Right renal cortex interstitium (tissue), 3 donors: ENCODE measurements at places on chromosomes 11 and 22. TPM values are rescaled to one million over a fixed set of nuclear protein-coding genes. Genes with fewer than 3 reads are reported as not detected.
A peak's percentile ranks its signal among the peaks of the same experiment; 100 is the strongest.

DNA sequence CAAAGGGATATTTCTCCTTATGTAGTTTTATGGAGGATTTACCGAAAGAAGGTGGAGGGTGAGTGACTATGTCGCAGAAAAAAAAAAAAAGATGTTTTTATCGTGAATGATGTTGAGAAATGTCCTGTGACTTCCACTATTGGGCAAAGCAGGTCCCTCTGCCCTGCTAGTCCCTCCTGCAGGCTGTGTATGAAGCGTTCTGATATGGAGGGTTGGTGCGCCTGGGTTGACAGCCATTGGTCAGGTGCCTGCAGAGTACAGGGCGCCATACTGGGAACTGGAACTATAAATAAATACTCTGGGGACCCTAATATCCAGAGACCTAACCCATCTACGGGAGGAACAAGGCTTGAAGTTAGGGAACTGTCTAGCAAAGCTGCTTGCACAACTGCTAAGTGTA, 1.5 kb downstream of the IL17RA start:
- DNase-seq: no peak

DNA sequence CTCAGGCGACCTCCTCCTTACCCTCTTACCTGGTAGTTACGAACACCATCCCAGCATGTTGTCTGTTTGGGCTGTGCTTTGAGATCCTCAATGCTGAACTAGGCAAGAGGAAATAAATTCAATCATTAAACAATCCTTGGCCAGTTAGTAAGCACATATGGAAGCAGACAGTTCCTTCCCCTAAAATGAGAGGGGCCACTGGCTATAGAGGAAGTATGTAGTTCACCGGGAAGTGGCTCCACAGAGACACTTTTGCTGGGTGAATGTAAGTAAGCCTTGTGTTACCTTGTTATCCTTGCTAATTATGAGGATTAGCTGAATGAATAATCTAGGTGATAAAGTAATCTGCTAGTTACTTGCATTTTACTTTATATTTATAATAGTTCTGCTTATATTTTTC, 2.9 kb downstream of the THYN1 start:
- DNase-seq: no peak

- no peak for DNase-seq
Observed at GRCh38 chr11:18471995-18472394, 16.3 kb downstream of the LDHAL6A start.

- no peak for DNase-seq
Observed at GRCh38 chr11:68325907-68326220, 13.5 kb downstream of the LRP5 start.

GRCh38 chr11:79186669-79187068, 254.2 kb downstream of the TENM4 start:
- DNase-seq: no peak

DNA sequence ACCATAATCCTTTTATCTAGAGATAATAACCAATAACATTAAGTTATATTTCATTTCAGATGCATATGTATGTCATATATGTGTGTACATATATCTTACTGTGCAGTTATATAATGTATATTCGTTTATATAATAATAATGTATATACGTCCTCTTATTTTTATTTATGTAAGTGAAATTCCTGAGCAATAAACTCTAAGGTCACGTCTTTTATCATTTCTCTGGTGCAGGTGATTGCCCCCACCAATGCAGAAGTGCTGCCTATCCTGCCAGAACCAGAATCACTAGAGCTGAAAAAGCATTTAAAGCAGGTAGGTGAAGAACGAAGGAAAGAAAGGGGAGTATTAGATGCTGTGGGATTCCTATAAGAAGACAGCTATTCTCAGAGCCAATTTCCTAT, 8.8 kb downstream of the MADD start:
- DNase-seq: no peak

DNA sequence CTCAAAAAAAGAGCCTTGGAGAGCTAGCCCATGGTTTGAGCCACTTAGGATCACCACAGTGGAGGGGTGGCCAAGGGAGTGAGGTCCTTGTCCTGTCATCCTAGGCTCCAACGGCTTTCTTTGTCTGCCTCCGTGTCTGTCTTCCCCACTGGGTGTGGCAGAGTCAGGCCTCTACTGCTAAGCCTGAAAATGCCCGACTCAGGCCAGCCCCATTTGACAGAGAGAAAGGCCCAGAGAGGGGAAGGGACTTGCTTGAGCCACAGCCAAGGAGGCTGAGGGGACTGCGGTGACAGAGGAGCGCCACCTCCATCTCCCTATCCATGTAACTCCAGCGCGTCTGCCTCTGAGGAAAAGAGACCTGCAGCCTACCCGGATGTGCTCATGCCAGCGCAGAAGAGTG, 27.8 kb upstream of the CD82 start:
- DNase-seq: no peak

- DNase-seq: no peak
Observed at GRCh38 chr11:8229299-8230177, 34.1 kb downstream of the LMO1 start.

GRCh38 chr11:120011836-120012235, 126.1 kb downstream of the TRIM29 start:
- no peak for DNase-seq

DNA sequence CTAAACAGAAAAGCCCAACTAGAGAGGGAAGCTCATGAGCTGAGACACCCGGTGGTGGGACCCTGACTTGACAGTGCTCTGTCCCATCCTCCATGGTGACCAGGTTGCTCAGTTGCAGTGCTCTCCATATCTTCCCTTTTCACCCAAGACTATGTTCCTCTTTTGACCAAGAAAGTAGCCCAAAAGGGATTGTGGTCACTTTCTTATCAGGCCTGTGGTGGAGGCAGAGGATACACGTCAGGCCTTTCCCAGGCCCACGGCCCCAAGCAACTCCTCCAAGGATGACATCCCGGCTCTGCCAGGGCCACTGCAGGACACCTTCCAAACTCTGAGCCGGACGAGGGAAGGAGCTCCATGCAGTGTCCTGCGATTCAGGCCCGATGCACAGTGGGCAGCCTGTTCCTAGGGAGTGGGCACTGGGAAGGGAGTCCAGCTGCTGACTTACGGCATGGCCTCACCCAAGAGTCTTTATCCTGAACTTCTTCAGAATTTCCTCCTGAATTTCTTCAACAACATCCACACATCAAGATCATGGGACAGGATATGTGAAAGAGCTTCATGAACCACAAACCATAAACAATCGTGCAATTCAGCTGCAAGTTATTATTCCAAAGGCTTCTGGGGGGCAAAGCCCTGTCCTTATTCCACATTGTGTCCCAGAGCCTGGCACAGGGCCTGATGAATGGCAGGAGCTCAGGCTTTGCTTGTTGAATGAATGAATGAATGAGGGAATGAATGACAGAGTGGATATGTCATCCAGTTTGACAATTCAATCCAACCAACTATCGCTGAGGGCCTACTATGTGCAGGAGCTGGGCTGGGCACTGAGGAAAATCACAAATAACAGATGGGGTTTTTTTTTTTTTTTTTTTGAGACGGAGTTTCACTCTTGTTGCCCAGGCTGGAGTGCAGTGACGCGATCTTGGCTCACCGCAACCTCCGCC, 36.0 kb upstream of the MYH9 start:
- no peak for DNase-seq

DNA sequence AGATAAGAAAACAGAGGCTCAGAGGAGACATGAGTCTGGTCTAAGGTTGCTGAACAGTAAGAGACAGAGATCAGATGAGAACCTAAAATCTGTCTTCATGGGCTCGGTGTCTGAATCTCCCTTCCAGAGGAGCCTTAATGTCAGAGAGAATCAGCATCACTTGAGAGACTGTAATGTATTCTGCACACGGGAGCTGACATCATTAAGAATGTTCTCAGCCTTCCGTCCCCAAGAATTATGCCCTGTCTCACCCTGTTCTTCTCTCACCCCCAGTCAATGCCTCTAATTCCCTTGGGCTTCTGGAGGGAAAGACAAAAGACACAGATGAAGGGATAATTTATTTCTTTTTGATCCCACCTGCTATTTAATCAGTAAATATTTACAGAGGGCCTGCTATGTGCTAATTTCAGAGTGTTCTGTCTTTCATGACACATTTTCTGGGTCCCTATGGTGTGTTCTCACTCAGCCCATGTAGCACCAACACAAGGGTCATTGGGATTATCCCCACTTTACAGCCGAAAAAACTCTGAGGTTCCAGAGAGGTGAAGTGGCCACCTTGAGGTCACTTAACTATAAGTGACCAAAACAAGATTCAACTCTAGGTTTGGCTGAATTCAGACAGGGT, 61.8 kb downstream of the CD82 start:
- DNase-seq: no peak

DNA sequence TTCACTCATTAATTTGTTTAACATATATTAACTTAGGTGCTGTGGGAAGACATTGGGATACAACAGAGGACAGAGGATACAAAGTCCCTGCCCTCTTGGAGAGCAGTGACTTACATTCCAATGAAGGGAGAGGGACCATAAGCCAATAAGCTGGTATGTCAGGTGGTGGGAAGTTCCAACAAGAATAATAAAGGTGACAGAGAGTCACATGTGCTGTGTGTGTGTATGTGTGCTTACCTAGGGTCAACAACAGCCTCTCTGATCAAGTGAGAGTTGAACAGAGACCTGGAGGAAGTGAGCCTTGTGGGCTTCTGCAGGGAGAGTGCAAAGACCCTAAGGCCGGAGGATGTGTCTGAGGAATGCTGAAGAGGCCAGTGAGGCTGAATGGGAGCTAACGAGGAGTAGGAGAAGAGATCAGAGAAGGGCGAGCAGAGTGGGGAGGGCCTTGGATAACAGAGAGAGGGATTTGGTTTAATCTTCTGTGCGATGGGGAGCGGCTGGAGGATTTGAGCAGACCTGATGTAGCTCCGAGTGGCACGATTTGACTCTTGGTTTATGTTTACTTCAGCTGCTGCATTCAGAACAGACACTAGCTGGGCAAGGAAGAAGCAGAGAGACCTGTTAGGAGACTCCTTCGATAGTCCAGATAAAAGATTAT, 35.3 kb downstream of the MAP6 start:
- DNase-seq: no peak

DNA sequence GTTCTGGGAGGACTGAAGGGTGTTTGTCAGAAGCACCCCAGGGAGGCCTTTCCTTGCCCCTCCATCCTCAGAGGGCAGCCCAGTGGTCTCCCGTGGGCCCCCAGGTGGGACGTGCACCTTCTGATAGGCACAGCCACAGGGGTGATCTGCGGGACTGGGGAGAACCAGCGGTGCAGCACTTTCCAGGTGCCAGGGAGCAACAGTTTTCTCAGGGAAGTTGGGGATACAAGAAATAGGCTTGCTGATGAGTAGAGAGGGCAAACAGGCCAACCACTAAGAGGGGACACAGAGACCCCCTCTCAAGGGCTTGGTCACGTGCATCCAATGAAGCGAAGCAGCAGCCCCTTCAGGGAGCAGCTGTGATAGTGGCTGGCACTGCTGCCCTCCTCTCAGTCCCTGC, 107.1 kb upstream of the BID start:
- no peak for DNase-seq

- no peak for DNase-seq
Observed at GRCh38 chr11:31240340-31240904, 129.1 kb downstream of the DCDC1 start.

- peak; percentile 65 for DNase-seq
Observed at GRCh38 chr11:783581-784015, 6.3 kb downstream of the CEND1 start.

NELL1 gene
- polyA plus RNA-seq: 3.6 TPM

SCN3B gene
- 1.3 TPM for polyA plus RNA-seq

KMT5B gene
- 74.3 TPM for polyA plus RNA-seq

UPK3A gene
- 1.3 TPM for polyA plus RNA-seq

GLYATL2 gene
- 1.6 TPM for polyA plus RNA-seq

NCF4 gene
- 1.6 TPM for polyA plus RNA-seq

OR51B5 gene
- 0.49 TPM for polyA plus RNA-seq

DMC1 gene
- 5.0 TPM for polyA plus RNA-seq

POLD3 gene
- polyA plus RNA-seq: 37.6 TPM

NOL12 gene
- polyA plus RNA-seq: 17.8 TPM
